ENCODE measurements at places on chromosomes 6 and 20.

DNA sequence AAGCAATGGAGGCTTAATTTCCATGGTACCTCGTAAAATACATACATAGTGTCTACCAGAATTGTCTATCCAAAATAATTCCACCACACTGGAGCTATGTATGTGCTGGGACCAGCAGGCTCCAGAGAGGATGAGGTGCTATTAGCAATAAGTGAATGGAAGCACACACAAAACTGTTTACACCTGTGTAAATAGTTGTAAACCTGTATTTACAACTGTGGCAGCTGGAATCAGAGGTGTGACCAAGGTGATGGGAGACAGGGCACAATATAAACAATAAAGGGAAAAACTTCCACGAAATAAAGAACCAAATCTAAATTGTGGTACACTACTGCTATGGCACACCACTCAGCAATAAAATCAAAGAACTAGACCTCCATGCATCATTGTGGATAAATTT lies 14.4 kb downstream of the RARS2 start:
- peak; percentile 33 for DNase-seq

DNA sequence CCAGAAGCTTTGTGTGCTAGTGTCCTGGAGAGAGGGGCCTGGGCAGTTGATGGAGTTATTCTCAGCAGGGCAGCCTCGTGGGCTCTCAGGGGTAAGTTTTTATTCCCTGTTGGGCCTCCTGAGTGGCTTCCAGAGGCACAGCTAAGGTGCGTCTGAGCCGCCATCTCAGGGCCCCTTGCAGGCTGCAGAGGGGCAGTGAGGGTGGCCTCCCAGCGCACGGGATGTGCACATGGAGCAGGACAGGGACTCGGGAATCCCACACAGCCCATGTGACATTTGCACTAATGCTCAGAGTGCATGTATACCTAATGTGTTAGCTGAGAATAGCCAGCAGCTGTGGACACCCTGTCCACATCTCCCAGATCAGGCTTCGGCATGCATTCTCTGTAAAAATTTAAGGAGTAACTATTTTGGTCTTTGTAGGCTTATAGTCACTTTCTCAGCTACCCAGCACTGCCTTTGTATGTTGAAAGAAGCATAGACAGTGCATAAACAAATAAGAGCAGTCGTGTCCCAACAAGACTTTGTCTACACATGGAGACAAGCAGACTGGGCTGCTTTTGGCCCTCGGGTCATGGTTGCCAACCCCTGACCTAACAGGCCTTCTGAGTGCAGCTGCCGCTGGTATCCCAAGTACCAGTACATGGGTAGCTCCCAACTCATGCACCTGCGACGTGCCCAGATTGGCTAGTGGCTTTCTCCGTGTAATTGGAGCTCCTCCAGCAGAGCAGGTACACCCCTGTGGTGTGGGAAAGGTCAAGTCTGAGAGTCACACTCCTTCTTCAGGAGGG lies 18.6 kb upstream of the CST9L start:
- DNase-seq = no peak

DNA sequence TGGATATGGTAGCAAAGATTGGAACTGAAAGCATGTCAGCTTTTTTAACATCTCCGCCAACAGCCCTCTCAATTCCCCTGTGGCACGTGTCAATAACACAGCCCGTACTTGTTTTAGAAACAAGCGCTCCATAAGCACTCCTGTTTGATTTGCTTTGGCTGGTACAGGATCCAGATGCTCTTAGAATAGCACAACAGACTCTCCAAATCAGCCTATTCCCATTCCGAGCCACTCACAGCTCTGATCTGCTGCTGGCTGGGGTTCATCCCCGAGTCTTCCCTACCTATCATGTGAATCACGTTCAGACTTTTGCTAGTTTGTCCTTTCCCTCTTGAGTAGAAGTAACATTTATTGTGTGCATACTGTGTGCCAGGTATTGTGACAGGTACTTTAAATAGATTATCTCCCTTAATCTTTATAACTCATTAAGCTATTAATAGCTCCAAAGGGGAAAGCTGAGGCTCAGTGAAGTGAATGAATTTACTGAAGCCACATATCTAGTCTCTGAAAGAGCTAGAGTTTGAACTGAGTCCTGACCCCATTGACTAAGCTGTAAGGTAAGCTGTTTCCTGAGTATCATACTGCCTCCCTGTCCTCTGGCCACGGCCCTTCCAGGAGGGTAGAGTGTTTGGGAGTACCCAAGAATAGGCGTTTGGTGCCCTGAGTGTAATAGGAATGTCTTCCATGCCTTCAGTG lies 46.7 kb downstream of the RALY start:
- DNase-seq = no peak

DNA sequence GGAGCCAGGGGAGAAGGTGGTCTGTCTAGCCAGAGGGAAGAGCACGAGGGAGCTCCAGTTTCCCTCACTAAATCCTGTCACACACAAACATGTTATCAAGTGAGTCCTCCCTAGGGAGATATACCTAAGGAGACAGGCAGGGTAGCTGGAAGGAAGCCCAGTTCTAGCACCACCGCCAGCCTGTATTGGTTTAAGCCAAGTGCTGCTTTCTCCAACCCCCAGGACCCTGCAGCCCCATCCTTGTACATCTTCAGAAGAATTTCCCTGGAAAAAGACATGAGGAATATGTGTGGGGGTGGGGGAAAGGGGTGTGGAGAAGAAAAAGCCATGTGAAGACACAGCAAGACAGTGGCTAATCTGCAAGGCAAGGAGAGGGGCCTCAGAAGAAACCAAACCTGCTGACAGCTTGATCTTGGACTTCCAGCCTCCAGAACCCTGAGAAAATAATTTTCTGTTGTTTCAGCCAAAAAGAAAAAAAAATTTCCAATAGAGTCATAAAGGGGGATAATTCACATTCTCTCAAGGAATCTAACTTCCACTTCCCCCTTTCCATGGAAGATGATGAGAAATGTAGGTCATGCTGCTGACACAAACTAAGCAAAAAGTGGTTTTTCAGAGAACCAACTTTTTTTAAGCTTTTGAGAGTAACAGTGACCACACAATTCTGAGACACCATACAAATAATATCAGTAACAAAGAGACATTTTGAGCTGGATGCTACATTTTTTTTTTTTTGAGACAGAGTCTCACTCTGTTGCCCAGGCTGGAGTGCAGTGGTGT lies 103.2 kb upstream of the PRDM1 start:
- DNase-seq = peak; percentile 57

GRCh38 chr20:48339190-48339985 lies 488.4 kb downstream of the PREX1 start:
- DNase-seq = no peak

- DNase-seq = no peak
Observed at GRCh38 chr6:165616116-165616515, 46.9 kb downstream of the PDE10A start.

DNA sequence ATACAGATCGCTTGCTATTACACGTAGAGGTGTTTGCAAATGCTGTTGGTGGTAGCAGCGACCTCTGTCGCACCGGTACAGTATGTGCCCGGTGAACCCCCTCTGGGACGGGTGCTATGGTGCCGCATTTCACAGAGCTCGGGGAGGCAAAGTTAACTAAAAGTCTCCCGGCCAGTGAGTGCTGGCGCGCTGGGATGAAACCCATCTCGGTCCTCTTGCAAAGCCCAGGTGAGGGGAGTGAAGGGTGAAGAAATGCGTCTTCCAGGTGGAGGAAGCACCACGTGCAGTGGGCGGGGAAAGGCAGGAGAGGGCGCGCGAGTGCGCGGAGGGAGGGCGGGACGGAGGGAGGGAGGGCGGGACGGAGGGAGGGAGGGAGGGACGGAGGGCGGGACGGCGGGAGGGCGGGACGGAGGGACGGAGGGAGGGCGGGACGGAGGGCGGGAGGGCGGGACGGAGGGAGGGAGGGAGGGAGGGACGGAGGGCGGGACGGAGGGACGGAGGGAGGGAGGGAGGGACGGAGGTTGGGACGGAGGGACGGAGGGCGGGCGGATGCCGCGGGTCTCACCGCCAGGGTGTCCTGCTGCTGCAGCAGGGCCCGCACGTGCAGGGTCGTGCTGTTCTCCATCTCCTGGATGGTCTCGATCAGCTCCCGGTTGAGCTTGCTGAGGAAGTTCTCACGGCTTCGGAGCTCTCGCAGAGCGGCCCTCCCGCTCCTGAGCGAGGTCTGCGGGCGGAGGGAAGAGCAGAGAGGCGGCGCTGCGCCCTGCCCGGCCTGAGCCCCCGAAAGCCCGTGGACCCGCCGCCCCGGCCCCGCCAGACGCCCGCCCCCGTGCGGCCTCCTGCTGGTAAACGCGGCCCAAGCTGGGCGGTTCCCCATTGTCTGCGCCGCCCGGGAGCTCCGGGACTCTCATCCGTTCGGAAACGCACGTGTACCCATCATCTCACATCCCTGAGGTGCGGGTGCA lies 11.7 kb downstream of the C20orf96 start:
- no peak for DNase-seq

- DNase-seq = no peak
Observed at GRCh38 chr20:5189917-5190316, 63.1 kb downstream of the CDS2 start.

- no peak for DNase-seq
Observed at GRCh38 chr20:18404172-18404571, 62.7 kb downstream of the DZANK1 start.

GRCh38 chr20:45832619-45833018 lies 980 bp upstream of the SNX21 start:
- no peak for DNase-seq

- no peak for DNase-seq
Observed at GRCh38 chr6:160363016-160363996, 15.1 kb downstream of the SLC22A3 start.

DNA sequence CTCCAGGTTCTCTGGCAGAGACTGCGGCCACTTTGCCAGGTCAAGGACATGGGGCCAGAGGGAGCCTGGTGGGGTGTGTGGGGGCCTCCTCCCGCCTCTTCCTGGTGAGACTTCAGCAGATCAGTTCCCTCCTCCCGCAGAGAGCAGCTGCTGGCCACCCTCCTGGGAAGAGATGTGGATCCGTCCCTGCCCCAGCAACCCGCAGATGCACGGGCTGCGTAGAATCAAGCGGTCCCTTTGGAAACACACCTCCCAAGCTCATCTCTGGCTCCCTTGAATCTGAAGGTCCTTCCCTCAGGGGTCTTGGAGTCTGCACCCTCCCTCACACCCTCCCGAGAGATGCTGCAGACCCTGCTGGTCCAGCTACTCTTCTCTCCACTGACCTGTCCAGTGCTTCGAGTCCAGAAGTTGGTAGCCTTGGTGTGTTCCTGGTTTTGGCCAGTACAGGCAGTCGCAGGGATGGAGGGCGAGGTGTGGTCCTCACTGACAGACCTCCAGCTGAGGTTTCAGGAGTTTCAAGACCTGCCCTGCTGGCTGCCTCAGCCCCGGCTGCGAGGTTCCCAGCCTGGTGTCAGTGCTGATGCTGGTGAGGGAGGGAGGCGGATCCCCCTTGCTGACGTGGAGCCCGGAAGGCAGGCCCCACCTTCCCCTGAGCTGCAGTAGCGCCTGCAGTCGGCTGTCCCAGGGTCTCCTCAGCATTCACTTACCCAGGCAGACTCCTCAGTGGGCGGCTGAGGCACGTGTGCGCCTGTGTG lies at the start of gene NPBWR2:
TSS of gene NPBWR2 (minus strand) at position 585 of the 755 bp plus-strand sequence. CDS start 734 bp downstream, outside the sequence.
- no peak for DNase-seq

- peak; percentile 95 for DNase-seq
Observed at GRCh38 chr6:110563711-110564110, 87.3 kb upstream of the SLC22A16 start.

DNA sequence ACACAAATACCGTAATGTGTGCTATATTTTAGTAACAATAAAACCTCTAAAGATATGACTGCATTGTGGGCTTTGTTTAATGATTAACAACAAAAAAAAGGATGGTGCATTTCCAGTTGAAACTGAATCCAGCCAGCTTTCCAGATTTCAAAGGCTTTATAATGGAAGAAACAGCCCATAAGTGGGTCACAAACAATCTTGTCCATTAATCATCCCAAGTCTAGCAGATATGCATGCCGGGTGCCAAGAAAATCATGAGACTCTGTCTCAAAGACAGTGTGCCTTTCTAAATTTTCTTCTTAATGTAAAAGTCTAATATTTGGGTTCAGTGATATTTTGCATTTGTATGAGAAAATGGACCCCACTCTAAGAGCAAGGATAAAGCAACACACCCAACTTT lies 20.6 kb upstream of the LAMP5 start:
- no peak for DNase-seq

DNA sequence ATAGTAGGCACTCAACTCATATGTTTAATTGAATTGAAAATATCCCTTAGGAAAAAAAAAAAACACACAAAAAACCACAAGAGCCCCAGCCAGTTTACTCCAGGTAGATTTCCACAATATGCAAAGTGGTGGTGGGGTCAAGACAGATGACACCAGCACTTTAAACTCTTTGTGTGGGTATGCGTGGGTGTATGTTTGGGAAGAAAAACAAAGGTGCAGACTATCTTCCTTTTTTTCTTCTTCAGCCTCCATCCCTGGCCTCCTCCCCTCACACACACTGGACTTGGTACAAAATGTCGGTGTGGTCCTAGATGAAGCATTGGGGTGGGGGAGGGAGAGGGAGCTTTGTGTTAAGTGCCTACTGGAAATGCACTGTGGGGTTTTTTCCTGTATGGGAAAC lies 42.2 kb upstream of the CDKAL1 start:
- DNase-seq = no peak

GRCh38 chr6:43749461-43749860 lies 20.6 kb upstream of the VEGFA start:
- DNase-seq = no peak

- DNase-seq = no peak
Observed at GRCh38 chr20:58131551-58132142, 96.8 kb downstream of the ANKRD60 start.

- no peak for DNase-seq
Observed at GRCh38 chr6:108549741-108550140, 11.0 kb upstream of the FOXO3 start.

DNA sequence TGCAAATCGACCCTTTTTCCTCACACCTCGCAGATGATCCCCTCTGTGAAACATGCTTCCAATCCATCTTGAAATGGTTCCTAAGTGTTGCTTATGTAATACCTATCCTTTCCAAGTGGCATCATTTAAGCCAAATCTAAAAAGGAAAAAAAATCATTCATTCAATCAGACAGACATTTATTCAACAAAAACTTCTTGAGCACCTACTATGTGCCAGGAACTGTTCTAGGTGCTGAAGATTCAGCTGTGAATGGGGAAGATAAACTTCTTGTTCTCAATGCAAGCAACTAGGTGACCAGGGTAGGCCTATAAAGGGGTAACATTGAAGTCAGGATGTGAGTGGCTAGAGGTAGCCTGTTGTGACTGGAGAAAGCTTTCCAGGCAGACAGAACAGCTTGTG lies 66.2 kb downstream of the SCML4 start:
- DNase-seq = no peak

- no peak for DNase-seq
Observed at GRCh38 chr6:73951183-73951582, 255.2 kb downstream of the CD109 start.

GRCh38 chr6:39818695-39819094 lies 26.5 kb downstream of the DAAM2 start:
- DNase-seq = no peak

GRCh38 chr6:165675120-165675519 lies 12.1 kb upstream of the PDE10A start:
- no peak for DNase-seq

- DNase-seq = peak; percentile 37
Observed at GRCh38 chr6:44630125-44631028, 242.9 kb downstream of the CDC5L start.

GRCh38 chr20:3660262-3661059 lies 2.7 kb downstream of the GFRA4 start:
- no peak for DNase-seq

GRCh38 chr20:25014816-25015215 lies 22.3 kb upstream of the APMAP start:
- no peak for DNase-seq
